Brain pericyte (primary cell): ENCODE measurements at places on chromosomes 11 and 22.

- DNase-seq: no peak
Observed at GRCh38 chr11:99555486-99555885, 534.7 kb downstream of the CNTN5 start.

DNA sequence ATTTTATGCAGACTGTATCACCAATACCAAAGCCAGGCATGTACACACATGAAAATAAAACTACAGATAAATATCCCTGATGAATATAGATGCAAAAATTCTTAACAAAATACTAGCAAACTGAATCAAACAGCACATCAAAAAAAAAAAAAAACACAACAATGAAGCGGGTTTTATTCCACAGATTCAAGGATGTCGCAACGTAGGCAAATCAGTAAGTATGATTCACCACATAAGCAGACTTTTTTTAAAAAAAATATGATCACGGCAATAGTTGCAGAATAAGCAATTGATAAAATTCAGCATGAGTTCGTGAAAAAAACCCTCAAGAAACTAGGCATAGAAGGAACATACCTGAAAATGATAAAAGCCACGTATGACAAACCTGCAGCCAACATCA is 21.3 kb downstream of the OR51F1 start:
- DNase-seq: no peak

DNA sequence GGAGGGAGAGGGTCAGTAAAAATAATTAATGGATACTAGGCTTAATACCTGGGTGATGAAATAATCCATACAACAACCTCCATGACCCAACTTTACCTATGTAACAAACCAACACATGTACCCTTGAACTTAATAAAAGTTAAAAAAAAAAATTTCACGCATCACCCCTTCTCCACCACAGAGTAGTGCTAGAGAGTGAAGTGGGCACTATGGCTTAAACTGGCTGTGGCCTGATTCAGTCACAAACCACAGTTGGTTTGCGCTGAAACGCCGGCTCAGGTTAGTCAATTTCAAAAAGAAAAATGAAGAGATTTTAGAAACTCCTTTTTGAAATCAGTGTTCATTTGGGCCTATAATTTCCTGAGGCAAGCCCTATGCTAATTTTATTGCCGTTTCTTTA is 144.3 kb downstream of the TRPC6 start:
- DNase-seq: no peak

DNA sequence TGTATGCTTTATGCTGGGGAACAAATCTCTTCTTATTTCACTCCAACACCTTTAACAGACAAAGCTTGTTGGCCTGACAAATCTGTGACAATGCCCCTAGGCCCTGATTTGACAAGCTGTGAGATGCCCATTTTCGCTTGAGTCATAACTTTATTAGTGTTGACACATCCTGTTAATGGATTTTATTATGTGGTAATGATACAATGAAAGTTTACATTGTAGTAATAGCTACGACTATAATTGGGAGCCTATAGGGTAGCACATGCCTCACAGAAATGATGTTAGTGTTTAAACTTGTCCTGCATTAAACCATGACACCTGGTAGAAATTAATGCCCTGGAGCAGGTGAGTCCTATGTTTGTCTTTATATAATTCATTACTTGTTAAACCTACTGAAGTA is 3.3 kb upstream of the MMP10 start:
- DNase-seq: no peak

- DNase-seq: no peak
Observed at GRCh38 chr11:90639461-90639993, 416.7 kb upstream of the CHORDC1 start.

GRCh38 chr11:127875131-127875530 is 712.2 kb downstream of the ETS1 start:
- DNase-seq: no peak

- no peak for DNase-seq
Observed at GRCh38 chr11:125233116-125233515, 68.6 kb downstream of the PKNOX2 start.

- DNase-seq: no peak
Observed at GRCh38 chr11:134466610-134467567, 54.8 kb upstream of the B3GAT1 start.

DNA sequence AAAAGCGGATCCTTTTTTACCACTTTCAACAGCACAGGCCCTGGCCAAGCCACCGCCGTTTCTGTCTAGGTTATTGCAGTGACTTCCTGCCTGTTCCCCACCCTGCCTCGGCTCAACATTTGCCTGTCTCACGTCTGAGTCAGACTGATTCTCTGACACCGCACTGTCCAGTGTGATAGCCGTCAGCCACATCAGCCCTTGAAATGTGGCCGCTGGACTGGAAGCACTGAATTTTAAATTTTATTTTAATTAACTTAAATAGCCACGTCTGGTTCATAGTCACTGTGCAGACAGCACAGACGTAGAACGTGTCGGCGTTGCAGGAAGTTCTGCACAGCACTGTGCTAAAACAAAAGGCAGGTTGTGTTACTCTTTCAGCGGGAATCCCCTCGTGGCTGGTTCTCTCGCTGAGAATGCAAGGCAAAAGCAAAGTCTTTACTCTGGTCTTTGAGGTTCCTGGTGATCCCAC is 56.3 kb upstream of the ADSL start:
- DNase-seq: no peak

DNA sequence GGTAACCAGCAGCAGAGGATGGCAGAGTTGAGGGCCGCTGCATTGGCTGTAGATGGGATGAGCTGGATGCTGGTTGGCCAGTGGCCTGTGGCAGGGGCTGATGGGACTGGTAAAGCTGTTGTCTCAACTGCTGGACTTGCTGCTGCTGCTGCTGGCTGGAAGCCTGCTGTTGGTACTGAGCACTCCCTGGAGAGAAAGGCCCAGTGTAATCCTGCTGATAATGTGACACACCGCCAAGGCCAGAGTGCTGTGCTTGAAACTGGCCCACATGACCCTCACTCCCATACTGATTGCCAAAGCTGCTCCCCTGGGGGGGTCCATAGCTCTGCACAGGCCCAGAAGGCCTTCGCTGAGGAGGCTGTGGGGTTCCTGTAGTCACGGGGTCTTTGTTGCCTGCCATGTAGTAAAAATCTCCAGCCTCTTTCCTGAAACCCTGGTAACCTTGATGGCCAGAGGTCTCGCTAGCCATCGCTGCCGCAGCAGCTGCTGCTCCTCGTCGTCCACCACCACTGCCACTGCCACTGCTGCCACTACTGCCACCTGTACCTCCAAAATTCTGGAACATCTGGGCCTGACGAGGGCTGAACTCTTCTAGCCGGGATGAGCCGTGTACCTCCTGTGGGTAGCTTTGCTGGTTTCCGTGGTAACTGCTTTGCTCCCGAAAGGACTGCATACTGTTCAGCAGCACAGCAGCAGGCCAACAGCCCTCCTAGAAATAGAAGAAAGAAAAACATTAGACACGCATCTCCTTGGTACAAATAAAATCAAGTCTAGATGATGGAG is 55.6 kb downstream of the TCF20 start:
- DNase-seq: peak; percentile 55

- DNase-seq: no peak
Observed at GRCh38 chr11:99973993-99974392, 713.1 kb upstream of the ARHGAP42 start.

DNA sequence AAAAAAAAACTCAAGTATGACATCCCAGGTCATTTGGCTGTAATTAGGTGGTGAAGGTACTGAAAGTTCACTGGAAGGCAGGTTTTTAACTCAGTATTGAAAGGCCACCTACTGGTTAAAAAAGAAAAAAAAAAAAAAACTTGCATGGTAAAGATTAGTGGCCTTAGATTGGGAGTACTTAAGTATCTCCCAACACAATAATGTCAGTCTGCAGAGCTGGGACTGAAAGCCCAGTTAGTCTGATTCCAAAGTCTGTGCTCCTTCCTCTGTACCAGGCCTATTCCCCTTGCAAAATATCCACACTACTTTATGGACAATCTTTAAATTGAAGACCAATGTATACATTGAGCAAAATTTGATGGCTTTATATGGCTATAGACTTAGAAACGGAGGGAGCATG is 85.5 kb downstream of the NOX4 start:
- DNase-seq: no peak

- DNase-seq: no peak
Observed at GRCh38 chr11:1992111-1992510, 5.5 kb downstream of the H19 start.

- DNase-seq: no peak
Observed at GRCh38 chr11:64569300-64569970, 21.6 kb upstream of the SLC22A12 start.
